Posterior vena cava (tissue), 2 donors: ENCODE measurements at places on chromosomes 3 and 15.

GRCh38 chr15:64858021-64858575 is 16.4 kb downstream of the PLEKHO2 start:
- DNase-seq = no peak

- DNase-seq = no peak
Observed at GRCh38 chr3:151425627-151426340, 35.1 kb downstream of the IGSF10 start.

GRCh38 chr15:52288051-52288942 is 7.3 kb downstream of the MYO5C start:
- no peak for DNase-seq

DNA sequence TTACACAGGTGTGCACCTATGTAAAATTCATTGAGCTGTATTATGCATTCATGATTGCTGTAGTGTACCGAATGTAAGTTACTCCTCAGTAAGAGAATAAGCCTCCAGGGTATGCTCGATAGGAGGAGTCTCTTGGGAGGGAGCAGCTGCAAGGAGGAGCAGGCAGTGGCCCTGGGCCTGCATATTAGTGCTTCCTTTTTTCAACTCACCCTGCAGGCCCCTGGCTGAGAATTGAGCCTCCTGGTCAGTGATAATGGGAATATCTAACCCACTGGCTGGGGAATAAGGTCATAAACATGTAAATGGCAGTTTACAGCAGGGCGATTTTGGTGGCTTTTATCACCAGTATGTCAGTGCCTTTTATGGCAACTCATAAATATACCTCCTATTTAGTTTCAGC is 21.7 kb upstream of the SFMBT1 start:
- DNase-seq = peak; percentile 32

DNA sequence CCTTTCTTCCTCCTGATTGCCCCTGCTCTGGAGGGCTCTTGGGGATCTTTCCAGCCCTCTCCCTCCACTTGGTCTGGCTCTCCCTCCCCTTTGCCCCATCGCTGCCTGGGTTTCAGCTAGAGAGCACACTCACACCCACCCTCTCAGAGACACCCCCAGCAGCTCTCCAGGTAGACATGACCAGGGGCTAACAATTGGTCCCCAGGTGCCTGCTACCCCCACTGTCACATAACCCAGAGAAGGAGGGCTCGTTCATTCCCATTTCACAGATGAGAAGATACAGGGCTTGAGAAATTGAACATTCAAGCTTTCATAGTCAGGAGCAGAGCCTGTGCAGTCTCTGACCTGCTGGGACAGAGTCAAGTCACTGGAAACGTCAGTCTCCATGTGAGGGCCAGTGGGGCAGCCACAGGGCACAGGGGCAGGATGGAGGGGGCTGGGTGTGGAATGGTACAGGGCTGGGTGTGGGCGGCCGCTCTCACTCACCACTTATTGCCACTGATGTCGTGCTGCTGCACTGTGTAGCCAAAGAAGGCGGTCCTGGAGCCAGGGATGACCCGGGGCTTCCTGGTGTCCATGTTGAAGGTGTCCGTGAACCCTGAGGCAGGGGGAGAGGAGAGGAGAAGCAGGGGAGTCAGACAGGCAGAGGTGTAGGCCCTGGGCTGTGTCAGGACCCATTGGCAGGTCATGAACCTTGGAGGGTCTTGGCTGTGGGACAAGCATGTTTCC is 29.4 kb downstream of the ITGA11 start:
- DNase-seq = peak; percentile 76
